ENCODE measurements at places on chromosomes 3 and 15. TPM values are rescaled to one million over a fixed set of nuclear protein-coding genes. Genes with fewer than 3 reads are reported as not detected.
A peak's percentile ranks its signal among the peaks of the same experiment; 100 is the strongest.

DNA sequence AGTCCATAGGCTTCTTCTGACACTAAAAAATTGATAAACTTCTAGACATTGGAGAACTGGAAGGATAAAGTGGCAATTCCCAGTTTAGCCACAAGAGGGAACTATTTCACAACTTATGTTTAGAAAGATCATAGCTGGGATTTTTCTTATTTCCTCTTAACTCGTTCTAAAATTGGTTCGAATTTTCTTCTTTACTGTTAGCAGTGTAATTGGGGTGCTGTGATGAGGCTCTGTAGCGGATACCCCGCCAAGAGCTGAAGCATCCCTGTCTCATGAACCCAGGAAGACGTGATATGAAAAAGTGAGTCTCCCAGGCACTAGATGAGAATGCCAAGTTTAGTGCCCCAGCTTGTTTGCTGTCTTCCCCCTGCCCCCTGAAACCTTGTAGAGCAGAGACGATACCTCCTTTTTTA is 85.1 kb downstream of the PDCD6IP start:
- peak; percentile 69 for DNase-seq

GRCh38 chr15:95215017-95215416 is 983.7 kb downstream of the MCTP2 start:
- DNase-seq, result no peak

FAN1 gene
- 15.3 TPM for total RNA-seq

CFAP91 gene
- total RNA-seq, result 0.14 TPM
